ENCODE measurements at places on chromosomes 5 and 9.

- DNase-seq: no peak
Observed at GRCh38 chr5:55713871-55714270, 1.7 kb upstream of the SLC38A9 start.

DNA sequence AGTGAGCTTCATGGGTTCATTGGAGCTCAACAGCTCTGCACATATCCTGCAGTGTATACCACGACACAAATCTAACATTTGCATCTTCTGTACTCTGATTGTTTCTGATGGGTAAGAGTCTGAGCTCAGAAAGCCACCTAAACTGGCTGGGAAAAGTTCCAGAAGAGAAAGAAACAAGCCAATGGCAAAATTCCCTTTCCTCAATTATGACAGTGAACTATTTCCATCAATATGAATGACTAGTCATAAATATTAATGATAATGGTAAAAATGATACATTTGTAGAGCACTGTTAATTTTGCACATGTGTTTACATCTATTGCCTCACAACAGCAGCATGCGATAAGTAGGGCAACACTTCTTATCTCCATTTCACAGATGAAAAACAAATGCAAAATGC lies 1101.6 kb upstream of the DMAC1 start:
- DNase-seq: no peak

DNA sequence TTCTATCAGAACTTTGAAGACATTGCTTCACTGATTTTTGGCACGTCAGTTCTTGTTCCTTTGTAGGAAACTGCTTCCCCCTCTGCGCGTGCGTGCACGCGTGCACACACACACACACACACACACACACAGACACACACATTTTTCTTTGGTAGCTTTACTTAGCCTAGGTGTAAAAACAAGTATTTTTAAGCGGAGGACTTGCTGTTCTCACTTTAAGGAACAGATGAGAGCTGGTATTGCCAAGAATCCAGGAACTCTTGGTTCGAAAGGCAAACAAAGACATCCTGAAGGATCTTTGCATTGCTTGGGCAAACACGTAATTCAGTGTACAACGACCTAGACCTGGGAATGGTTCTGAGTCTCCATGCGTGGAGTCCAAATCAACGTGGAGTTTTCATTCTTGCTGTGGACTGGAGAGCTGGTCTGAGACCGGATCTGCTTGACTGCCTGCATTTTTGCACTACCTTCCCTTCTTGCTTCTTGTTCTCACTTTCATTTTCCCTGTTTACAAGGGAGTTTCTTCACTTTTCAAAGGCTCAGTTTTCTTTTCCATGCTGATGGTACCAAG lies 8.2 kb downstream of the TMEM268 start:
- DNase-seq: no peak

DNA sequence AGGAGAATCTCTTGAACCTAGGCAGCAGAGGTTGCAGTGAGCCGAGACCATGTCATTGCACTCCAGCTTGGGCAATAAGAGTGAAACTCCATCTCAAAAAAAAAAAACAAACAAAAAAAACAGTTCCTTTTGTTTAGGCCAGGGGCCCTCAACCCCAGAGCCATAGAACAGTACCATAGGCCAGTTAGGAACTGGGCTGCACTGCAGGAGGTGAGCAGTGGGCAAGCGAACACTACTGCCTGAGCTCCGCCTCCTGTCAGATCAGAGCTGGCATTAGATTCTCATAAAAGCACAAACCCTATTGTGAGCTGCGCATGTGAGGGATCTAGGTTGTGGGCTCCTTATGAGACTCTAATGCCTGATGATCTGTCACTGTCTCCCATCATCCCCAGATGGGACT lies 49.1 kb upstream of the SUB1 start:
- no peak for DNase-seq

DNA sequence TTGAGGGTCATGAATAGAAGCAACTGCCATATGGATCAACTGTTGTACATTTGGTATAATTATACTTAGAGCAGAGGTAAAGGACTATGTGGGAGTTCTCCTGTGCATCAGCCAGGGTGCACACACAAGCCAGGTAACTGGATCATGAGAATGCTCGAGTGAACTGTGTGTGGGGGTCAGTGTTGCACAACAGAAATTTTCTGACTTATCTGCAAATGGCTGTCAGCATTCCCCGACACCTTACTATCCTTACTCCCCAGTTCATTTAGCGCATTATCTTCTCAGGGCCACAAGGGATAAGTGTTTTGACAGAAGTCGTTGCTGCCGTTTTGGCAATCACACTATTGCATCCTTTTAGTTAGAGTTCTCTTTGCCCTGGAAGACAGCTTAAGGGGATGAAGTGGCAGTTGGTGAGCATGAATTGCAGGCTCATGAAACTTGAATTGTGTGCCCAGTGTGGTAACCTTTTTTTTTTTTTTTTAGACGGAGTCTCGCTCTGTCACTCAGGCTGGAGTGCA lies 1.7 kb downstream of the CANX start:
- DNase-seq: peak; percentile 39

GRCh38 chr9:94639061-94639998 lies at the start of gene FBP1:
TSS of gene FBP1 (minus strand) at chr9:94639518. CDS start at chr9:94639310, 208 bp downstream.
- DNase-seq: no peak

DNA sequence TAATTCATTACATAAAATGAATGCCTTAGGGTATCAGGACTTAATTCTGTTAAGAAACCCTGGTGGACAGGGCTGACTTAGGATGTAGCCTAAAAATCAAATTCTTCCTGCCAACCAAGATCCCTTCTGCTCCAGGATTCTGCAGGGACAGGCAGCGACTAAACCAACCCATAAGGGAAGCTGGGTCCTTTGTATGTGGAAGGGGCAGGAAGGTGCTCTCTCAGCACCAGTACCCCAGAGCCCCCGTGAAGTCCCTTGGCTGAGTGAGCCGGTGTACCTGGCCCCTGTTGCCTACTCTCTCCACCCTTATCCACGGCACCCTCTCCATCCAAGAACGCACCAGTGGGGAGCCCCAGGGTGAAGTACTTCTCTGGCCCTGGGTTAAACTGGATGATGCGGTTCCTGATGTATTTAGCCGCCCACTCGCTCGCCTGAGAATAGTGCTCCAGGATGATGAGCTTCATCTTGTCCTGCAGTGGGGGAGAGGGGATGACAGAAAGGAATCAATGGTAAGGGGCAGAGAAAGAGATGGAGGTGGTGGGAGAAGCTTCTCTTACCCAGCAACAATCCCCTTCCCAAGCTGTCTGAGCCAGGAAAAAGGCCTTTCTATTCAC lies 1.1 kb downstream of the GNPDA1 start:
- DNase-seq: no peak

DNA sequence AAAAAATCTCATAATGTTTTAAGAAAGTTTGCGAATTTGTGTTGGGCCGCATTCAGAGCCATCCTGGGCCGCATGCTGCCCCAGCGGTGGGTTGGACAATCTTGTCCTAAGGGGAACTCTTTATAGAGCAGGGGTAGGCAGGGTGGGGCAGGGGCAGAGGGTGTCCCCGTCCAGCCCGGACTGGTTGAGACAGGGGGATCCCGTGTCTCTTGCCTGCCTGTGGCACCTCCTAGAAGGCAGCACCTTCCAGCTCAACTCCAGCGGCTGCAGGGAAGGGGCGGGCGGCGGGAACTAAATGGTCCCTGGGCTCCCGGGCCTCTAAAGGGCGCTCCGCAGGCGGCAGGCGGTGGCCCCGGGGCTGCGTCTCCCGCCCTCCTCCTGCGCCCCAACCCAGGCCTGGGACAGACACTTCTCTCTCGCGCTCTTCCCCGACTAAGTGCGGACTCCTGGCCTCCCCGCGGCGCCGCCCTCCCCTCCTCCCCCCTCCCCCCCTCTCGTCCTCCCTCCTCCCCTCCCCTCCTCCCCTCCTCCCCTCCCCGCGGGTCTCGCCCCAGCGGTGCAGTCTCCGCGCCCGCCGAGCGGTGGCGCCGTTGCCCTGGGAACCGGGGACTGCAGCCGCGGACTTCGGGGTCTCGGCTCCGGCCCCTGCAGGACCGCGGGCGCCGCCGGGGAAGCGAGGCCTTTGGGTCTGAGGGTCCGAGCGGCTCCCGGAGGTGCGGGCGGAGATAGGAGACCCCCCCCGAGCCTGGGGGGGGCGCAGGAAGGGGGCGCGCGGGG lies 132.6 kb downstream of the MRPL36 start:
- no peak for DNase-seq

GRCh38 chr9:22838266-22838665 lies 391.6 kb downstream of the DMRTA1 start:
- DNase-seq: no peak

GRCh38 chr9:100111235-100111634 lies 12.2 kb downstream of the INVS start:
- no peak for DNase-seq

GRCh38 chr5:71932655-71933338 lies 174.5 kb upstream of the MAP1B start:
- peak; percentile 47 for DNase-seq

DNA sequence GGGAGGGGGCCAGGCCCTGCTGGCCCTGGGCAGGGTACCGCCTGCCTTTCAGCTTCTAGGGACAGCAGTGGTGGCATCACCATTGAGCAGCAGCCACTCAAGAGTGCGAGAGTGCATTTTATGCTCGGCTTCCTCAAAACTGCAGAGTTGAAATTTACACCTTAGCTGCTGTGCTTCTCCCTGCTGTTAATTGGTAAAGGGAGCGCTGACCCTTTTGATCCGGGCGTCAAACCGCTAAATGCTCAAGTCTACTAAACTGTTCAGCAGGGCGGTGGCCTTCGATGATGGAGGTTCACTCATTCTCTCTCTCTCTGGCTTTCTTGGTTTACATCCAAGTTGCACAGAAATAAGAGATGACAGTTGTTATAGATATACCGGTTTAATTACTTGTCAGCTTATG lies 368.6 kb upstream of the IRX2 start:
- DNase-seq: no peak

- DNase-seq: no peak
Observed at GRCh38 chr5:145975361-145976066, 39.1 kb downstream of the SH3RF2 start.

- DNase-seq: no peak
Observed at GRCh38 chr9:92952906-92953610, 5.7 kb downstream of the FGD3 start.

DNA sequence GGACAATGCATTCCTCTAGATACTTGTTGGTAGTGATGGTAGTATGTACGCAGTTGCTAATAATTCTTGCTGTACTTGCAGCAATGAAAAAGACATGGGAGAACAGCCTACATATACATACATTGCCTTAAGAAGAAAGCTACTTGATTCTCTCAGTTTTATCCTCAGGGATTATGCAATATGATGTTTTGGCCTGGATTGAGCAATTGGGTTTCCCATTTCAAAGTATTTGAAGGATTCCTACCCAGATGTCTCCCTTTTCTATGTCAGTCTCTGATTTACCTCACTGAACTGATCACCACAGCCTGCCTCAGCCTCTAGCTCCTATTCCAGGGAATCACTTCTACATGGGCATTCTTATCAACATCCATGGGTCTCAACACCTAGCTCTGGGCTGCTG lies 210.1 kb upstream of the CDH10 start:
- DNase-seq: no peak

GRCh38 chr5:77621440-77621839 lies 17.1 kb downstream of the OTP start:
- DNase-seq: no peak

DNA sequence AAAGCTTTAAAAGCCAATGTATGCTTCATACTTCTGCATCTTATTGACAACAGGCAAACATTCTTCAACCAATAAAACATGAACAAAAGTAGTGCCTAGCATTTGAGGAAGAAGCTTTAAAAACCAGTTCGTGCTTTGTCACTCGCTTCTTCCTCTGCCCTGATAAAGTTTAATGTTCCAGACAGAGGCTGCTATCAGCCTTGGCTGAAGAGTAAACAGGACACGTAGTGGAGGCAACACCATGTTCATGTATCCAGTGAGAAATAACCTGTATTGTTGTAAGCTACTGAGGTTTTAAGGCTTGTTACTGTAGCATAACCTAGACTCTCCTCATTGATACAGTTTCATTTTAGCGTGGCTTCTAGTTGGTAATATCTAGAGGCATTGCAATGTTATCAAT lies 3.2 kb upstream of the FUBP3 start:
- DNase-seq: peak; percentile 37

DNA sequence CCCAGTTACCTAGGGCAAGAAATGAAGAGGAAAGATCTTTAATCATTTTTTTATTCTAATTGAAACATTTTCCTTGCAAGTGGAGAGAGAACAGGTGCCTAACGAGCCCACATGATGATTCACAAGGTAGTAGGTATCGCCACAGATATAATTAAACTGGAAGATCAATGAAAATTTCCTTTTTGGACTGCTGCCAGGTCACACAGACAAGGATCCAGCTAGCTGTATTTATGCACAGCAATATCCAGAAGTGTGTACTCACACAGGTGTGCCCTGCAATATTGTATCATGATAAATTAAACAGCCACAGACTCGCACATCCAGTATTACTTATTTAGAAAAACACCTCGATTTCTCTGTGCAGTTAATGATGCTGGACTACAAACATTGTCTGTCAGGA lies 294.0 kb upstream of the SMARCA2 start:
- no peak for DNase-seq

DNA sequence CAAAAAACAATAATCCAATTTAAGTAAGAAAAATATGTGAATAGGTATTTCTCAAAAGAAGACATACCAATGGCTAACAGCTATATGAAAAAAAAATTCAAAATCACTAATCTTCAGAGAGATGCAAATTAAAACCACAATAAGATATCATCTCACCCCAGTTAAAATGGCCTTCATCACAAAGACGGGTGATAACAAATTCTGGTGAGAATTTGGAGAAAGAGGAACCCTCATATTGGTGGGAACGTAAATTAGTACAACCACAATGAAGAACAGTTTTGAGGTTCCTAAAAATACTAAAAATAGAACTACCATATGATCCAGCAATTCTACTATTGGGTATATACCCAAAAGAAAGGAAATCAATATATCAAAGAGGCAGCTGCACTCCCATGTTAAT lies 94.3 kb downstream of the TMEM167A start:
- no peak for DNase-seq

GRCh38 chr9:124849801-124850200 lies 3.5 kb upstream of the WDR38 start:
- no peak for DNase-seq

GRCh38 chr5:67989456-67989855 lies 226.1 kb upstream of the PIK3R1 start:
- no peak for DNase-seq

DNA sequence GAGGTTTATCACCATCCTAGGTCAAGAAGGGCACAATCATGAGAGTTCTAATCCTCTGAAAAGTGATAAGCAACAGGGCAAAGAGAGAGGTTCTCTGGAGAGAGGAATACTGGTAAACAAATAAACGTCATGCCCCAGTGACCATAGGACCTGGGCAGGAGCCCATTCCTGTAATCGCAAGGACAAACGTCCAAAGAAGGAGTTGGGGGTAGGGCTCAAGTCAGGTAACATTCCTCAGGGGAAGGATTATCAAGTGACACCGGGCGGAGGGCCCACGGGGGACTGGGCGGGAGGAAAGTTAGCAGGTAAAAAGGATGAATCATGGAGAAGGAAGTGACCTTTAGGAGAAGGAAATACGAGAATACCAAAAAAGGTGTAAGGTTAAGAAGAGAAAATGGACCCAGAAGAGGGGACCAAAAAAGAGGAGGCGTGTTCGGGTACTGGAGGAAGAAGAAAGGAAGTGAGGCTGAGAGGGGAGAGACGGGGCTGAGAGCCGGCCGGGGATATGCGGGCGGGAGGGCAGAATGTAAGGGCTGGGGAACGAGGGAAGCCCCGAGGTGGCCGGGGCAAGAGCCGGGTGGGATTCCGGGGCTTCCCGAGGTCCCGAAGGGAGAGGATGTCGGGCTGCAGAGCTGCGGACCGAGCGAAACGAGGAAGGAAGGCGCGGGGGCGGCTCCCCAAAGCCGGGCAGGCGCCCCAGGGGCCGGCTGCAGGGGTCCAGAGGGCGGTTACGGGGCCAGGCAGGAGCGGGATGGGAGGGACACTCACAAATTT lies 583 bp downstream of the DIAPH1 start:
- DNase-seq: peak; percentile 70
